ENCODE measurements at places on chromosomes 4 and X.

DNA sequence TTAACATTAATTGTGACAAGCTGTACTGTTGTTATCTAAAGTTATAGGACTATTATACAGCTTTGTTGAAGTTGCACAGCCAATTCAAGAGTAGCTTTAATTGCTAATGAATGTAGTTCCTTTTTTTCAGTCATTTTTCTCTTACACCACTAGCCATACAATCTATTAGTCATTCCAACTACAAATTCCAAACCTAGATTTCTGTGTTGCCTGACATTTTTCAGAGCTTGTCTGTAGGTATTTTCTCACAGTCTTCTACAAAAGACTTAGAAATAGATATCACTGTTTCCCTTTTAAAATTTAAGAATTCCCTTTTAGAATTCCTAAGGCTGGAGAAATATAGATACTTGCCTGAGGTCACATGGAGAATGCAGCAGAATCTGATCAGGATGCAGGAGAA is 307.0 kb upstream of the HS3ST1 start:
- DNase-seq, result no peak

- no peak for DNase-seq
Observed at GRCh38 chr4:20889901-20890300, 189.6 kb downstream of the PACRGL start.

DNA sequence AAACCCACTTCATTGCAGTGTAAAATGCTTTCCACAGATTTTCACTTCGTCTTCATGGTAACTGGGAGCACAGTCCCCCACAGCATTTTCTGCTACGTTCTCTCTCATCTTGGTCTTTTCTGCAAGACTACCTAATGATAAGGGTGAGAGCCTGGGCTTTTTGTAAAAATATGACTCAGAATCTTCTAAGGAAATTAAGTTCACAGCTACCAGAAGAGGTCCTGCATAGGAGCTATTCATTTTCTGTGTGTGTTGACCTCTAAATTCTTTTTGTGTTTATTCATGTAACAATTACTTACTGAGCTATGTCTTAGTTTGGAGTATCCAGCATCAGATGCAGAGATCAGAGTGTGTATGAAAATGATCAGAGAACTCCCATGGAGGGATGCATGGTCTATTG is 192.2 kb downstream of the CPEB2 start:
- no peak for DNase-seq

DNA sequence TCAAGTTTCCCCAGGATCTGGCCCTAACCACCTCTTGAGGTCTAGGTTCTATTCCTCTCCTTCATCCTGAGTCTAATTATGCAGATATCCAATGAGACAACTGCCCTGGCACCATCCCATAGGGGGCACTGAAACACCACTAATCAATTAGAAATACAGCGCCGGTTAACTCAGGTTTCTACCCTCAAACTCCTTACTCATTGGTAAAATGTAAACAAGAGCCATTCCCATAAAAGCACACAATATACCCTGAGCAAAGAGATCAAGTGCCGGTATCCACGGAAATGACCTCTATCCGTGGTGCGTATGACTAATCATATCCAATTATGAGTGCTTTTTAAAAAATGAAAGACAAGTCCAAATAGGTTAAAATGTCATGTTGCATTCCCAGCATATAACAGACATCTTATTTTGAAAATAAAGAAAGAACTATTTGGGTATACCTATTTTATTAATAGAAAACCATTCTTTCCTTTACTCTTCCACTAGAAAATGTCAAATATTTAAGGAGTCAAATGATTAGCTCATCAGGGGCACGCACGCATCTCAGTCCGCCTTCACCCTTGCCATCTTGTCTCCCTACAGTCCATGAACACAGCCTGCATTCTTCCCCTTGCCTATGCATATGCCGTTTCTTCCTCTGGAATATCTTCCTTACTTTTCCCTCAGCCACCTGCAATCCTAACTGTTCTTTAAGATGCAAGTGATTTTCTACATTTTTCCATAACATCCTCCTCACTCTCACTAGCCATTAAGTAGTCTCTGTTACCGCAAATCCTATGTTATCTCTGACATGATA is 141.1 kb downstream of the MAML3 start:
- no peak for DNase-seq

GRCh38 chr4:147975325-147975724 is 243.4 kb downstream of the ARHGAP10 start:
- no peak for DNase-seq

GRCh38 chr4:37905533-37906169 is 14.8 kb downstream of the TBC1D1 start:
- DNase-seq, result no peak

DNA sequence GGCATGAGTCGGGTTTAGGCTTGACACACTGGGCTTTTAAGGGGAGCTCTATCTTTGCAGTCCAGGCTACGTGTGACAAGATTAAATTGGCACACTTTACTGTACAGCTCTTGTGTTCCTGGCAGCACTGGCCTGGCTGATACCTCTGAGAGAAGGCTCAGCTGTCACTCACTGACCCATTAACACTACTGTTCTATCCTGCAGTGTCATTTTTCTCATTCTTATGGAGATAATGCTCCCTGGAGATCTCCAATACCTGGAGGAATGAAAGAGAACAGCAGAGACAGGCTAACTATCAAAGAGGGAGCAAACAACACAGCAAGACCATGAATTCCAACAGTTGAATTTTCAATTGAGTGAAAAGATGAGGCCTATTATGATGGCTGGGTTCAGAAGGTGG is 1.7 kb upstream of the PDHA2 start:
- DNase-seq, result no peak

DNA sequence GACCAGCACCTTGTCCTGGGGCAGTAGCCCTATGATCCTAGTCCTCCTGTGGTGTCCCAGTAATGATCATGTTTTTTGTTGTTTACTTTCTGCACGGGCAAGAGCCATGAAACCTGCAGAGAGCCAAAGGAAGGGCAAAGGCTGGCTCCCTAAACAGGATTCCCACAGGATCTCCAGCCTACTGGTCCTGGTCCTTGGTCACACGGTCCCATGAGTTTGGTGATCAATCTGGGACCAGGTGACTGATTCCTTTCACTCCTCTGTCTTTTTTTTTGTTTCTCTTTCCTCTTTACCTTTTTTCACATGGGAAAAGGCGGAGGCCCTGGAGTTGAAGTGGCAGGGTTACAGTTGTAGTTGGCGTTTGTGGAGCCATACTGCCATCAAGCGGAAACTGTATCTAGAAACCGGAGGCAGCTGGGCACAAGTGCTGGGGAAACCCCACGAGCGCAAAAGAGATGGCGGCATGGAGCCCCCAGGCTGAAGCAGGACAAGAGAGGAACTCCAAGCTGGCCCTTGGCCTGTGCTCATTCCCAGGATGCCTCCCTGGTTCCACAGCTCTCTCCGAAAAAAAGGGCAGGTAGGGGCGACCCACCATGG is 34.6 kb downstream of the NBDY start:
- no peak for DNase-seq

DNA sequence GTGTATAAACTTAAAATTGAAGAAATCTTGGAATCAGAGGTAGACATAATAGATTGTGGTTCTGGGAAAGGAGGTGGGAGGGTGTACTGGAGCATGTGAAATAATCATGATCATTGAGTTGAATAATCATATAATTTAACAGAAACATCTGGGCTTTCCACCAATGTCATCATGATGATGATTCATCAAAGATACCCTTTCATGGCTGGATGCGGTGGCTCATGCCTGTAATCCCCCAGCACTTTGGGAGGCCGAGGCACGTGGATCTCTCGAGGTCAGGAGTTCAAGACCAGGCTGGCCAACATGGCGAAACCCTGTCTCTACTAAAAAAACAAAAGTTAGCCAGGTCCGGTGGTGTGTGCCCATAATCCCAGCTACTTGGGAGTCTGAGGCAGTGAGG is 6.7 kb upstream of the RUFY3 start:
- DNase-seq, result no peak

DNA sequence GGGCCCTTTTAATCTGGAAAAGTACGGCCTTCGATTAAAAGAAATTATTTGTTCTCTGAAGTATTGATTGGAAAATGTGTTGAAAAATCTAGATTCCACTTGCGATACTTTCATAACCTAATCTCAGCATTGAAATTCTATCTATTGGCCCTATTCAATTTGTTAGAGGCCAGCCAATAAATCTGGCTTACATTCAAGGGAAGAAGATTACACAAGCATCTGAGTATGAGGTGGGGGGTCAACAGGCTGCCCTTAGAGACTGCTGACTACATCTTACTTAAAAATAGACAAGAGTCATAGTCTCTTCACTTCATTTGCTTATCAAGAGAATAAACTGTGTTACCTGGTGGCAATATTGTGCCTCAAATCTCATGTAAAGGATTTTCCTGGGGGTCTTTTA is 248.0 kb upstream of the KCNIP4 start:
- no peak for DNase-seq

DNA sequence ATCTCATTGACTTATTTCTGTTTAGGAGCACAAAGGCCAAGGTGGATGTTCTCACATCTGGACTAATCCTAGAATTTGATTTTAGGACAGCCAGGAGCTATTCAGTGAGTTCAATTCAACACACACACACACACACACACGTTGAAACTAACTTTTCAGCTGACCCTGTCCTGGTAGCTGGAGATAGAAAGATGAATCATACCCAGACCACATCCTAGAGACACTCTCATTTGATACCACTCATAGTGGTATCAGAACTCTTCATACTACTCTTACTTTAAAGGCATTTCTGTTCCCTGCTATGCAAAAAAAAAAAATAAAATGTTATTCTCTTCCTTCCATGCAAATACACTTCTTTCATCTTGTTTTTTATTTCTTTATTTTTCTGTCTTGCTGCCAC is 36.7 kb downstream of the KLF8 start:
- no peak for DNase-seq

DNA sequence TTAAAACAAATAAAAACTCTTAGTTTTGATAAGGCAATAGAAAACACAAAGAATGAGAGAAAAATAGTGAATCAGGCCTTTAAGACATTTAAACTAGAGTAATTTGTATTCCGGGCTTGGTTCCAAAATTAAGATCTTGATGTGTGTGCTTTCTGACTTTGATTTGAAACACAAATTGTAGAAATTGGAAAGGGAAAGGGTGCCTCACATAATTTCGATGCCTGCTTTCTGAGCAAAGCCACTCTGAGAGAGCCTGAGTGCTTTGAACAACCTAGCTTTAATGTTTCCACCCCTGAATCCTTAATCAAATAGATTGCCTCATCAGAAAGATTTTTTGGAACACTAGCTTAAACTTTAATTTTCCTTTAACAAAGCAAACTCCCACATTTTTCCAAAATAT is 666.8 kb downstream of the PCDH18 start:
- DNase-seq, result no peak

- DNase-seq, result no peak
Observed at GRCh38 chr4:3771939-3772495, 5.8 kb downstream of the ADRA2C start.

DNA sequence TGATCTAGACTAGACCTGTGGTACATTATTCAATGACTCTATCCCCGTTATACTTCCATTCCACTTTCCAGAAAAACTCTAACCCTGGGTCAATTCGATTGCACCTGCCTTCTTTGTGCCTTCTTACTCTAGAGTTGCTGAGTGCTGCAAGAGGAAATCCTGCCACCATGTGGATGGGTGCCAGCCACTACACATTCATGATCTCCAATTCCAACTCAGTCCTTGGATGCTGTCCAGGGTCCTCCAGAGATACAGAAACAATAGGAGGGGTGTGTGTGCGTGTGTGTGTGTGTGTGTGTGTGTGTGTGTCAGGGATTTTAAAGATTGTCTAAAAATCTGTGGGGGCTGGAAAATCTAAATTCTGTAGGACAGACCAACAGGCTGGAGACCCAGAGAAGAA is 42.9 kb upstream of the INTS6L start:
- DNase-seq, result no peak

- DNase-seq, result no peak
Observed at GRCh38 chr4:89755220-89755619, 81.7 kb downstream of the SNCA start.

DNA sequence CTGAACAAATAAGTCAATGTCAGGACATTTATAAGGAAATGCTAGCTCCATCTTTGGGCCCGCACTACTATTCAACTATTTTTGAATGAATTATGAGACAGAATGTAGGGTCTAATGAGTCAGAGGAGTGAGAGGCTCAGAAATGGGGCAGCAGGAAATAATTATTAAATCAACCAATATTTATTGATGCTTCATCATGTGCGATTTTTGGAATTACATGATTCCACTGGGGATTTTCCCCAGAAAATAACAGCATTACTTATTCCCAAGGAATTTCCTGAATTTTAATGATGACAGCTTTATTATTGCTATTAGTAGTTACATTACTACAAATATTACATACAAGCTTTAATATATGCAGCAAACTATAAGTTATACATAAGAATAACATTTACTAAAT is 49.3 kb upstream of the PHF8 start:
- no peak for DNase-seq

- no peak for DNase-seq
Observed at GRCh38 chr4:64781737-64782326, 372.6 kb upstream of the TECRL start.

GRCh38 chr4:186144198-186144945 is 39.9 kb downstream of the FAM149A start:
- peak; percentile 82 for DNase-seq

DNA sequence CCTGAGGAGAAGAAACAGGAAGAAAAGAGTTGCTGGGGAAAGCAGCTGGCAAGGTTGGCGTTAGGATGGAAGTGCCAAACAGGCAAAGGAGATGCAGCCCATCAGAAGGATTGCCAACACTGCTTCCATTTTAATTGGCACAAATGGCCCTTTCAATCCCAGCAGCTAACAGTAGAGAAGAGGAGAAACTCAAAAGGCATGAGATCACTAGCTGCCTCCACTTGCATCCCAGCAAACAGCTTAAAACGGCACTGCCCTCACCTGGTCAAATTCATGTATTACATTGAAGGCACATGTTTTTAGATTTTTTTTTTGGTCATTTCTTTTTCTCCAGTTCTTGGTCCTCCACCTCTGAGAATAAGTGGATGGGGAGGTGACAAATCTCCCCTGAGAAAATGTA is 14.9 kb upstream of the LOC101059915 start:
- DNase-seq, result no peak

- no peak for DNase-seq
Observed at GRCh38 chrX:63761639-63762038, 23.4 kb downstream of the ARHGEF9 start.

DNA sequence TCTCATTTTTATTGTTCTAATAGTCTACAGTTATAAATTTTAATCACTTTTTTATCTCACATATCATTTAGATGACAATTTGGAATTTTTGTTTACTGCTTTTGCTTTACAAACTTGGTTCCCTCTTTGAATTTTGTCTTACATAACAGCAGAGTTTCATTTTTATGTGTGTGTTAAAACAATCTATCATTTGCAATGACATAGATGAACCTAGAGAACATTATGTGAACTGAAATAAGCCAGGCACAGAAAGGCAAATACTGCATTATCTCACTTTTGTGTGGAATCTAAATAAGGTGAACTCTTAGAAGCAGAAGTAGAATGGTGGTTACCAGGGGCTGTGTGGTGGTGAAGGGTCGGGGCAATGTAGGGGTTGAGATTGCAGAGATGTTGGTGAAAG is 170.7 kb downstream of the GASK1B start:
- no peak for DNase-seq

Measured in type B pancreatic cell (in vitro differentiated cells).